ENCODE measurements at places on chromosomes 7 and 10.

DNA sequence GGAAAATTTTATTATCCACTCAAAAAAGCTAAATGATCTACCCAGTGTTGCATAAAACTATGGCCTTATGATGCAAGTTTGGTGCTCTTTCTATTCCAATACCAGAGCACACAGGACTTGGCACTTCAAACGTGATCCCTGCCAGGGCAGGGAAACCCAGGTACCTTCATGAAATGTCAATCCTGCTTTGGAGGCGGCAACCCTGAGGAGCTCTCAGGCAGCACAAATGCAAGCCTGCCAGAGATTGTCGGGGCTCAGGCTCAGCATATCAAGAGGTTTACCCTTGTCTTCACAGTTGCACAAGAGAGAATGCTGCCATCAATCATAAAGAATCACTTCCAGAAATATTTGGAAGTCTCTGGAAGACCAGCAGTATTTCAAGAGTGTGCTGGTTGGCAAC lies 151.5 kb downstream of the GLI3 start:
- no peak for DNase-seq

DNA sequence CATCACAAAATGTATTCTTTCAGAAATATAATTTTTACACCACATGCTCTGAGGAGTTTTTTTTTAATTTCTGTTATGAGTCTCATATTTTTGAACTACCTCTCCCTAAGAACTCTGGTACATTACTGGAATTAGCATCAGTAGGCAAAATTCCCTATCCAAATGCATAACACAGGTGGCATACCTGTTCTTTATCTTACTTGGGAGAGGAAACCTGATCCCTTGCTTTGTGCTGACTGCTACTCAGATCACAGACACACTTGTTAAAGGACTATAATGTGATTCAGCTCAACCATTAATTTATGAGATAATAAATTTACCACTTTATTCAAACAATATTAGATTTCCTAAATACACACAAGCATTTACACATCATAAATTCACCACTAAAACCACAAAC lies 617.2 kb downstream of the GRM8 start:
- DNase-seq: no peak

DNA sequence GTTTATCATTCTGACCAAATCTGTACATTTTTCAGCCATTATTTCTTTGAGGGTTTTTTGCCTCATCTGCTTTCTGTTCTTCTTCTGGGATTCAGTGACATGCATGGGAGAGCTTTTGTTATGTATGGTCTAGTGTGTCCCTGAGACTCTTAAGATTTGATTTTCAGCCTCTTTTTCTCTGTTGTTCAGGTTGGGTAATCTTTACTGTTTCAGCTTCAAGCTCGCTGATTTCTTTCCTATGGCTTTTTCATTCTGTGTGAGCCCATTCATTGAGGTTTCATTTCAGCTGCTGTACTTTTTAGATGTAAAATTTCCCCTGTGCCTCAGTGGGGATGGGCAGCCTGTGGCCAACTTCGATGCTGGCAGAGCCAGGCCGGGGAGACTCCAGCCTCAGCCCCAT lies 38.1 kb downstream of the FOXK1 start:
- DNase-seq: no peak

GRCh38 chr10:43795639-43796038 lies 147.0 kb upstream of the ZNF32 start:
- DNase-seq: no peak

DNA sequence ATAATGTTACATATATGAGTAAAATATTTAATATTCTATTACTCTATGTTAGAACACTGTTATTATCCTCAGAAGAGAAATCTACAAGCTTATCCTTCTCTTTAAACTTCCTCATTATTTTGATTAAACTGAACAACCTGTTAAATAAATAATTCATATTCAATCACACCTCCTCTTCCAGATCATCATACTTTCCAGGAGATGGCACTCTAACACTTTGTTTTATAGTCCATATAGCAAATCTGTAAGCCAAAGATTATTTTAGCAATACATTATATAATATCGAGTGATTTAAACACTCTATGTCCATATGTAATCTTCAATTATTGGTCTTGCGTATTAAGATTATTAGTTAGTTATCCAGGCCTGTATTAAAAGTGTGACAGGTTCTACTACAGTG lies 694.1 kb downstream of the ANKRD7 start:
- no peak for DNase-seq

GRCh38 chr10:61784354-61785133 lies 117.0 kb upstream of the ARID5B start:
- DNase-seq: no peak

DNA sequence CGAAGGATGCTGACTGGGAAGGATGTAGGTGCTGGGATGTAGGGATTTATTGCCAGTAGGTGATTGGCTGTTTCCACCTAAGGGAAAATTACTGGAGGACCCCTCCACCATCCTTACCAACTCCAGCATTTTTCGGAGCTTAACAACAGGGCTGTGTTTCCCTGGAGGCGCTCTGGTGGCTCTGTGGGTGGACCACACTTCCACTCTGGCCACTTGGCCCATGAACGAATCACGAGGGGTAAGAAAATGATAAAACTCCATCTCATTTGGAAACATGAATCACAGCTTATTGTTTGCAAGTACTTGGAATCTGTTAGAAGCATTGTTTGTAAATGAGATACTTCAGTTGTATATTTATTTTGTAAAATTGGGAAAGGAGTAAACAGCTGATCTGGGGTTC lies 3.0 kb downstream of the DOCK1 start:
- DNase-seq: no peak

DNA sequence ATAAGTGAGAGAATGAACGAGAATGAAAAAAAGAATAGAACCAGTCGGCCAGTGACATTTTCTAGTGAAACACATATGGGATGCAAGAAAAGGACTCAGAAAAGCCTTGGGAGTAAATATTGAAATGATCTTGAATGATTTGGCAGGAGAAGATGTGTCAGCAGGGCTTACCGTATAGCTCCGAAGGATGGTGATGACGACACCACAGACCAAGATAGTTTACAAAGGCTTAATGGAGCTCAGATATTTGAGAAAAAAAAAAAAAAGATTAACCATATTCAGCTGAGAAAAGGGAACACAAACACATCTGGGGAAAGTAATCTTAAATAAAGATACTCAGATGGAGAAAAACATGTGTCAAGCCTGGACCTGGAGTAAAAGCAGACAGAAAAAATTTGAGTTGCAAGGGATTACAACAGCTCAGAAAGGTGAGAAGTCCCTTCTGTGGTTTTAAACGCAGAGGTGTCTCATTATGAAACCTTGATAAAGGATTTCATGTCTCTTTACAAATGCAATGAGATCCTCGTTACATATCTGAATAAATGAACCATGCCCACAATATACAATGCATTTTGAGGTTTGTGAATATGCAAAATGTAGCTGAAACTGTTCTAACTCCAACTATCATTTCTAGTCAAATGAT lies 36.0 kb downstream of the DNAJB9 start:
- no peak for DNase-seq

DNA sequence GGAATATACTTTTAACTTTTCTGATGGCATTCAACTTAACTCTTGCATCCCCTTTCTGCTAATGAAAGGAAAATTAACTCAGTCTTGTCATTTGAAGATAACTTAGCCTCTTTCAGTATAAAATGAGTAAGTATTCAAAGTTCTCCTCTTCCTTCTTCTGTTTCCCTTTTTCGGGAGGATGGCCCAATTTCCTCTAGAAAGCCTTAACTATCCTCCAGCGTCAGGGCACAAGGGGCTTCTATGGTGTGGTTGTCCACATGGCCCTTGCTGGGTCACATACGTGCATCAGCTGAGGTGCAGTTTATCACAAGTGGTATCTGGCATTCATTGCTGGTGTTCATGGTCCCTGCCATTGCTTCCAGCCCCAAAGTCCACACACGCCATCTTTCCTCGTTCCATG lies 17.8 kb upstream of the GSAP start:
- no peak for DNase-seq

GRCh38 chr7:107694386-107694785 lies 33.8 kb downstream of the SLC26A4 start:
- DNase-seq: no peak

GRCh38 chr7:23955145-23955544 lies 245.1 kb downstream of the STK31 start:
- DNase-seq: no peak

GRCh38 chr7:151087245-151088018 lies 1.2 kb downstream of the AGAP3 start:
- peak; percentile 26 for DNase-seq

GRCh38 chr10:75987616-75988015 lies 556.2 kb downstream of the LRMDA start:
- no peak for DNase-seq
